ELR (cell line): ENCODE measurements at places on chromosomes 1 and 21.

GRCh38 chr21:31397939-31398338 is 53.9 kb upstream of the TIAM1 start:
- no peak for DNase-seq

GRCh38 chr1:156584813-156585212 is 5.3 kb downstream of the TTC24 start:
- DNase-seq, result peak; percentile 31

- peak; percentile 22 for DNase-seq
Observed at GRCh38 chr1:59125676-59126320, 171.1 kb upstream of the FGGY start.

DNA sequence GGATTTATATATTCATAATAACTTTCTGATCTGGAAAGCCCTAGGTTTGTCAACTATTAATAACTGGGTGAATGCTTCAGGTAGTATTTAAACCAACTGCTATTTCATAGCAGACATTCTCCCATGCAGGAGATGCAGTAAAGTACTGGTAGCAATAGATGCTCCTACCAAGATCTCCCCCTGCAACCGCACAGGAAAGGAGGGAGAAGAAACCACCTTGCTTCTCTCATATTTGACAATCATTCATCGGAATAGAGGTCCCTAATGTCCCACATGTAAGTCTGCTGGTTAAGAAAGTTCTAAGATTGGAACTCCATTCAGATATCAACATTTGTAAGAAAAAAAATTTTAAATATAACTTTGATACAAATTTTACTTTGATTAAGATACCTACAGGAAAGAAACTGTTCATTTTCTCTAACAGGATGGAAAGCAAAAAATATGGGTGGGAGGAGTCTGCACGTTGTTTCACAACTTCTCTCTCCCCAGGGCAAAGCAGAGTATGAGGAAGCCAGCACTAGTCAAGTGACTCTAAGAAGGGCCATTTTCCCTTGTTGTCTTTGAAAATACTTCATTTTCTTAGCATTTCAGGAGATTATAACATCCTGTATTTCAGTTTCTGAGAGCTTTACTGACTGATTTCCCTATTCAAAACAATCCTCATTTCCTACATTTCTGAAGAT is at the start of gene PYHIN1:
PYHIN1 (plus strand) TSS at position 498 of the 683 bp plus-strand sequence. CDS start 5,359 bp downstream, outside the sequence.
- DNase-seq, result no peak

GRCh38 chr1:23278717-23279116 is 61.4 kb upstream of the HTR1D start:
- no peak for DNase-seq

DNA sequence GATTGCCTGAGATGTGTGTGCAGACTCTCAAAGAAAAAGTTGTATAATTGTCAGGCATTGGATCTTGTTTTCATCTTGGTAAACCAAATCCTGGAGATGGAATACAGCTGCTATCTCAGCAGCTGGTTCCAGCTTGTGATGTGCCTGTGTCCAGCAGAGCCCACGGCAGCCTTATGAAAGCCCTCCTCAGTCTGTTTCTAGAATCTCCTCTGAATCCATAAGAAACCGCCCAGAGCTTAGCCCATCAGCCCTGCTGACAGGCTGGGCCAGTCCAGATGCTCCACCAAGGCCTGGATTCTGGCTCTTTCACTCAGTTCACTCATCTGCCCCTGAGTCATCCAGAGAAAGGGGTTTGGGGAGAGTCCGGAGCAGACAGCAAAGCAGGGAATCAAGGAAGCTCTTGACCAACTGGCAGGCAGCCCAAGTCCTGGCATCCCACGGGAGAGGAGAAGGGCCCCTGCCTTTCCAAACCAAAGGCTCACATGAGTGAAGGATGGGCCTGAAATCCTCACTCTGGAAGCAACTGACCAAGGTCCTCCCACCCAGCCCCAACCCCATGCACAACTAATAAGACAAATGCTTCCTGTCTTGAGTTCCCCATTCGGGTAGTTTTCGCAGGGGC is 45.7 kb downstream of the NAV1 start:
- peak; percentile 73 for DNase-seq

DNA sequence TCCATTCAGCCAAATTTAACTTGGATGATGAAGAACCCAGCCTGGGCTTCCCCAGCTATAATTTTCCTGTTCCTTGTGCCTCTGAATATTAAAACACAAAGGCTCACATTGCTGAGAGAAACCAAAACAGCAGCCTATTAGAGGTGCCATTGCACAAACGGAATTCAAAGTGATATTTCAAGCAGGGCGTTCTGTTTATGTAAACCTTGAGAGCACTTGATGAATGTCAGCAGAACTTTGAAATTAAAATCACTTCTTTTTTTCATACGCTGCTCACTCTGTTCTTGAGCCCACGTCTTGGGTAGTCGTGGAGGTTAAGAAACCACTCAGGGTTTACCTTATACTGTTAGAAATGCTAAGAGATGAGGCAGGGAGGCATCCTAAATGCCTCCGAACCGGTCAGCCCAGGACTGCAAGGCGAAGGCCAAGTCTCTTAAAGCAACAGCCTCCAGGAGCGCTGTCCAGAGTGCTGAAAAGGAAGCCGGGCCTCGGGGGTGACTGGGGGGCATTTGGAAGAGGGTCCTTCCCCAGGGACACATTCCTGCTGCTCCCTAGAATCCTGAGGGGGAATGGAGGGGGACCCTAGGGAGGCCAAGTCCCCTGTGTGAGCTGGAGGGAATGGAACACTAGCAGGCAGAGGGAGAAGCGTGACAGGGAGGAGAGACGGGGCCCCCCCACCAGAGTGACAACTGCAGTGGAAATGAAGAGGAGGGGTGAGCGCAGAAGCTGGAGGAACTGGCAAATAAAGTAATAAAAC is 154.8 kb upstream of the VAMP3 start:
- DNase-seq, result peak; percentile 42

DNA sequence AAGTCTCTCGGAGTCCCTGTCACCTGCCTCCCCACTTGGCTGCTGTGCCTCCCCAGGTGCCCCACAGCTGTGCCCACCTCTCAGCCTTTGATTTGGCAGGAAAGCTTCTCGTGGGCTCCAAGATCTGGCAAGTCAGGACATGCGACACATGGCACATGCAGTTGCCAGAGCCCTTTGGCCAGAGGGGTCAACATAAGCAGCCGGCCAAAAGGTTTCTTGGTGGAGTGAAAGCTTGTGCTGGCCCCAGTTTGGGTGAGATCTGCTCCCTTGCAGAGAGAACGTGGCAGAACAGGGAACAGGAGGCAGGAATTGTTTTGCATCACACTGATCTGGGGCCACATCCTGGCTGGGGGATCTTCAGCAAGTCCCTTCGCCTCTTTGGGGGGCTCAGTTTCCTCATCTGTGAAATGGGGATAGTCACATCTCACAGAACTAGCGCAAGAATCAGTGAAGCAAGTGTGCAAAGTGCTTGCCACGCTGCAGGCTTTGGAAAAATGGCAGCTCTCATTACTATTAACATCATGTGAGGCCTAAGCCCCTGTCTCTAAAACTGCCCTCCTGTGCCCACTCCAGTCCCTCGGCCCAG is 232.6 kb downstream of the TRABD2B start:
- DNase-seq, result no peak

DNA sequence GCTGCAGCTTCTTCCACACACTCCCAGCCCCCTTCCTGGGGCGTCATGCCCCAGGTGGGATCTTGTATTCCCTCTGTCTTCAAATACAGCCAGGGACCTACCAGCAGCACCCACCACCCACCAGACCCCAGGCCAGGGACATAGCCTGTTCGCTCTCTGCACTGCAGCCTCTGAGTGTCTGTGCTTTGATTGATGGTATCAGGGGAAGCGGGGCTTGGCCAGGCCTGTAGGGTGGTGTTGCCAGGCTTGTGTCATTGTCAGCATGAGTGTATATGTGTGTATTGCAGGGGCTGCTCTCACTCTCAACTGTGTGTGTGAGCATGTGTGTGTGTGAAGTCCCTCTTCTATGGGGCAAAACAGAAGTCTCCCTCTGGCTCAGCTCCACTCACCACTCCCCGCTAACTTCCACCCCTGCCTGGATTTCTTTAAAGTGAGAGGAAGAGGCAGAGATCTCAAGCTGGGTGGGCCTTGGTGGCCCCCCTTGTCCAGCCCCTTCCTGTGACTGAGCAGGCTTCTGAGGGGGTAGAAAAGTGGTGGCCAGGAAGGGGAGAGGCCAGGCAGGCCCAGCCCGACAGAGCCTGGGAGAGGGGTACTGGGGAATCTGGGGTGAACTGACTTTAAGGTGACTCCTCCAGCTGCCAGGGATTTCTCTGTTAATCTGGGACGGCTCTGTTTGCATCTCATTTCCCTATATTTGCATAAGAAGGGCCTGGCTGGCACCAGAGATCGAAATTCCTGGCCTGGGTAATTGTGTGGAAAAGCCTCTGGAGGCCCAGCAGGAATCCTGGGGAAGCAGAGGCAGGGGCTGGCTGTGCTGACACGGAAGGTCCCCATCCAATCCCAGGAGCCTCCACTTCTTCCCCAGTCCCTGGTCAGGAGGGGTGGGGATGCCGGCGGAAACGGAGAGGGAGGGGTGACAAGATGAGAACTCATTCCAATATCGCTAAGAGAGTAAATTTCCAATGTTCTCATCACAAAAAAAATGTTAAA is 18.6 kb upstream of the ADGRB2 start:
- no peak for DNase-seq

DNA sequence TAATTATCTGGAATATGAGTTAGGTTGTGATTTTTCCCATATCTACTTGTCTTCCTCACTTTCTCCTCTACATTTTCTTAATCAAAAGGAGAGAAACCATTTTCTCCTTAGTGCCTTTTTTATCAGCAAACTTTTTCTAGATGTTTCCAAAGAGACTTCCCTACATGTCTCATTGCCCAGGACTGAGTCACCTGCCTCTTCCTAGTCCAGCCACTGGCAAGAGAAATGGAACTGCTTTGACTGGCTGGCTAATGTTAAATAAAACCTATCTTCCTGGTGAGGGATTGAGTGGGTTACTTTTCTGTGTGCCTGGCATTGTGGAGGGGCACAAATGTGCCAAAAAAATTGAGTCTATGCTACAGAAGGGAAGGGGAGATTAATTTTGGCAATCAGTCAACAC is 52.1 kb upstream of the CD5L start:
- DNase-seq, result peak; percentile 4

- DNase-seq, result peak; percentile 20
Observed at GRCh38 chr1:215958841-215959240, 391.7 kb downstream of the KCTD3 start.

DNA sequence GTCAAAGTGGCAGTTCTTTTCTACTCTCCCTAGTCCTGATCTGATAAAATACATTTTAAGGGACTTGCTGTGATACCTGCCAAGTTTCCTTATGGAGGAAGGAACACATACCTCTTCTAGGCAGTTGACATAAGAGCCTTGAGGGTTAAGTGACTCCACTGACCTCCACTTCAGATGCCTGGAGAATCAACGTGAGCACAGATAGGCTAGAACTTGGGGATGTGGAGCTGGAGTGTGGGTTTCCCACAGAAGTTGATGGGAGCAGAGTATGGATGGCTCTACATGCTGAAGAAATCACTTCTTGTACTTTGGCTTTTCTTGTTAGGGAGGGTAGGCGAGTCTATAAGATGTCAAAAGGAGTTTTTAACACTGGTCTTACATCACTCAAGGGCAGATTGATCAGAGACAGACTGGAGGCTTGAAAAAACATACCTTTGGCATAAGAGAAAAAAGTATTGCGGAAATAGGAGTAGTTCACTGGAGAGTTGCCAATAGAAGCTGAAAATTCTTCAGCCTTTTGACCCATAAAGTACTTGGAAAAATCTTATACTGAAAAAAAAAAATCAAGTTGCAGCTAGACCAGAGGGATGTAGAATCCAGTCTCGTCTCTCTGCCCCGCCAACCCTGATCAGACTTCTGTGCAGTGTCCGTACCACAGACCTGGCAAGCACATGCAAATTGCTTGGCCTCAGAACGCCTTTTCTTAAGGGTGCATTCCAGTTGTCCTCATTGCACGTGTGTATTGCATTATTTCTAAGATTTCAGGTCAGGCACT is 5.5 kb downstream of the RHOU start:
- DNase-seq, result no peak

GRCh38 chr1:162951553-162952315 is 90.8 kb upstream of the CCDC190 start:
- DNase-seq, result peak; percentile 14

GRCh38 chr21:43782431-43783097 is 6.5 kb upstream of the CSTB start:
- no peak for DNase-seq

DNA sequence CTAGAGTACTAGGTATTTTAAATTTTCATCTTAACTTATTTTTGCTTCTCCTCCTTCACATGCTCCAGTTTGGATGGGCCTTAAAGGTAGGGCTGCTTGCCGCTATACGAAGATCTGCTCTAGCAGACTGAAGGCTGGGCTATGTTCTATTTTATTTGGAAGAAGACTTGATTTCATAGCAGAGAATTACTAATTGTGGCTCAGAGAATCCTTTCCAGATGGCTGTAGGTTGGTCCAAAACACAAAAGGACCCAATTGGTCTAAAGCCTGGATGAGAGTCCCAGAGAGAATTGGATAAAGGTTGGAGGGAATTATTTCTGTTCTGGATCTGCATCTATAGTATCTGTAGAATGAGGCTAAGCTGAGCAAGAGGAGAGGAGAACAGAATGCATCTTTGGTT is 719.4 kb upstream of the PTBP2 start:
- no peak for DNase-seq

DNA sequence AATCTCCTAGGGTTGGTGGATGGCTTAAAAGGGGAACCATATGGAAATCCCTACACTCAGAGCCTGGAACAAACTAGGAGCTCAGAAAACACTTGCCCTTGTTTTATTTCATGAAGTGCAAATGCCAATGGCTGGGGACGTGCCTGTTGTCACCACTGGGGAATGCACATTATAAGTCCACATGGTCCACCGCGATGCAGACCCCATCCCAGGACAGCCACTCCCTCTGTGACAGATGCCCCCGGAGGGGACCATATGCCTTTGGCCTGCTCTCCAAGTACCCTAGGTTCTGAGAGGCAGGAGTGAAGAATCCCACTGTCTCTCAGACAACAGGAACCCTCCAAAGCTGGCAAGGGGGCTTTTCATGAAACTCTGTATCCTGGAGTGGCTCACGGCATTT is 42.3 kb downstream of the LRP8 start:
- no peak for DNase-seq

DNA sequence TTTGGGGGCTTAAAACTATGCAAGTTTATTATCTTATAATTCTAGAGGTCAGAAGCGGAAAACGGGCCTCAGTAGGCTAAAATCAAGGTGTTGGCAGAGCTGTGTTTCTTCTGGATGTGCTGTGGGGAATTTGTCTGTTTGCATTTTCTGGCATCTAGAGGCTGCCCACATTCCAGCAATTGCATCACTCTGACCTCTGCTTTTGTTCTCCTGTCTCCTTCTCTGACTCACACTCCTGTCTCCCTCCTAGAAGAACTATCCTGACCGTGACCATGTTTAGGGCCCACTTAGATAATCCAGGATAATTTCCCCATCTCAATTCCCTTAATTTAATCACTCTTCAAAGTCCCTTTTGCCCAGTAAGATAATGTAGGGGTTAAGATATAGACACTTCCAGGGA is 127.4 kb upstream of the DEPDC1 start:
- DNase-seq, result peak; percentile 67

GRCh38 chr1:170354246-170354645 is 177.7 kb upstream of the GORAB start:
- DNase-seq, result no peak

DNA sequence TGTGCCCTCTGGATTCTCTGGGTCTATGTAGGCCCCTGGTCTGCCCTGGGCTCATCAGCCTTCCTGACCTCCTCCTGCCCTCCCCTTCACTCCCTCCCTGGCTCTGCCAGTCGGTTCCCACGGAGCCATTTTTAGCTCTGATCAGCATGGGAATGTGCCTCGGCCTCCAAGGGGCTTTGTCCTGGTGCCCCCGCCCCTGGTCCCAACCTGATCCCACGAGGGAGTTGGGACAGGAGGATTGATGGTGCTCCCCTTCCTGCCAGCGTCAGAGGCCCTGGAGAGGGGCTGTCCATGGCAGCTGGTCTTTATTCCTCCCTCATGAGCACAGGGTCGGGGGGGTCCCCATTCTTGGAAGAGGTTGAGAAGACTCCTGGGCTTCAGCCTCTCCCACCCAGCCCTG is 24.9 kb downstream of the ETNK2 start:
- DNase-seq, result no peak
